AG04449 (cell line): ENCODE measurements at places on chromosomes 4 and X.

- no peak for DNase-seq
Observed at GRCh38 chr4:101035487-101035886, 311.8 kb downstream of the PPP3CA start.

GRCh38 chr4:181770971-181771370 lies 472.2 kb upstream of the TENM3 start:
- no peak for DNase-seq

GRCh38 chrX:21606002-21606401 lies 52.1 kb downstream of the KLHL34 start:
- no peak for DNase-seq

- DNase-seq: no peak
Observed at GRCh38 chrX:42106556-42106955, 183.2 kb upstream of the CASK start.

DNA sequence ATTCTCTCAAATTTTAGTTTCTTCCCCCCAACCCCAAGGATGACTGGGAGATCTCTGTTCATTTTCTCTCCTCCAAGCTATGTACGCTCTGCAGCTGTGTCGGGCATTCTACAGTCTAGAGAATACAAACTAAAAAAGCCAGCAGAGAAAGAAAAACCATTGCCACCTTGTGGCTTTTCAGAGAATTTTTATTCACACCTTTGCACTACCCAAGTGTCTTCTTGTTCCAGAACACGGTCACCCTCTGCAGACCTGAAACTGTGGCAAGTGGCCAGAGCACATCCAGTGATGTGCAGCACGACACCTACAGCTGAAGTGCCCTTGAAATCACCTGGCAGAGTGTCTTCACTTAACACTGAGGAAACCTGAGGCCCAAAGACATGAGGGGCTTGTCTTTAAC lies 68.6 kb downstream of the CHST7 start:
- no peak for DNase-seq

- DNase-seq: no peak
Observed at GRCh38 chrX:78886550-78886949, 58.6 kb upstream of the P2RY10 start.
